ENCODE measurements at places on chromosomes 12 and 14. TPM values are rescaled to one million over a fixed set of nuclear protein-coding genes. Genes with fewer than 3 reads are reported as not detected.

GRCh38 chr12:21296348-21296747 is 38.4 kb downstream of the SLCO1A2 start:
- no peaks in the 10 kb centered on the region for H3K4me1 ChIP-seq
- H3K4me3 ChIP-seq: no peak overlapping the region
- no peaks in the 10 kb centered on the region for H3K27me3 ChIP-seq
- H3K27ac ChIP-seq: no peak overlapping the region
- DNase-seq: no peak

GRCh38 chr12:118188690-118189371 is 52.9 kb downstream of the PEBP1 start:
- H3K4me1 ChIP-seq: peaks cover 32% of the 10 kb centered on the region
- H3K36me3 ChIP-seq: no peaks in the 10 kb centered on the region
- peak overlapping the region; percentile 91 for H3K27ac ChIP-seq
- no peaks in the 10 kb centered on the region for H3K27me3 ChIP-seq

DNA sequence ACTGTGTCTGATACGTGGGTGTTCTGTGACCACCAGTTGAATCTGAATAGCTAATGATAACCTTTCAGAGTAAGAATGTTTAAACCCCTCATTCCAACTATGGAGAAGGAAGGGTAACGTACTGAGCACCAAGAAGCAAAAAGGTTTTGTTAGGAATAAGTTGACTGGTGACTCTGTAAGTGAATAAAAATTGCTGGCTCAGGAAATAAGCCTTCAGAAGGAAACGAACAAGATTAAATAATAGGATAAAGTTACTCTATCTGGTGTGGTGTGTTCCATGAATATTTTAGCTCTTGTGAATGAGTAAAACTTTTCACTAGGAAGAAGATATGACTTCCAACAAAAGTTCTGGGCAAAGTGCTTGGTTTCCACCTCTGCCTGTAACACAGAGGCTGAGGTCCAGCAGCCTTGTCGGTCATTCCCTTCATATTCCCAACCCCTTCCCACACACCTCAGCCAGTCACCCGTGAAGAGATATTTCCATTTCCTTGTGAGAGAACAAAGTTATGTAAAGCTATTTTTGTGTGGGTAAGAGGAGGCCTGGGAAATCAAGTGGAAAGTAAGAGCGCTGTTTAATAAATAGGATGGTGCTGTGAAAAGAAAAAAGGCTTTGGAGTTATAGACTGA is 47.1 kb downstream of the ARF6 start:
- peaks cover 4% of the 10 kb centered on the region for H3K4me1 ChIP-seq
- H3K36me3 ChIP-seq: peaks cover 8% of the 10 kb centered on the region
- H3K4me3 ChIP-seq: no peak overlapping the region

- H3K27me3 ChIP-seq: no peaks in the 10 kb centered on the region
- H3K4me3 ChIP-seq: no peak overlapping the region
- H3K36me3 ChIP-seq: peaks cover 4% of the 10 kb centered on the region
- no peak for DNase-seq
Measured at GRCh38 chr14:89241257-89241656, 175.8 kb downstream of the FOXN3 start.

- H3K27me3 ChIP-seq: no peaks in the 10 kb centered on the region
- no peaks in the 10 kb centered on the region for H3K36me3 ChIP-seq
- DNase-seq: no peak
- H3K4me3 ChIP-seq: no peak overlapping the region
- no peak overlapping the region for H3K27ac ChIP-seq
- H3K4me1 ChIP-seq: peaks cover 9% of the 10 kb centered on the region
Measured at GRCh38 chr12:67751381-67751928, 102.9 kb downstream of the DYRK2 start.

DNA sequence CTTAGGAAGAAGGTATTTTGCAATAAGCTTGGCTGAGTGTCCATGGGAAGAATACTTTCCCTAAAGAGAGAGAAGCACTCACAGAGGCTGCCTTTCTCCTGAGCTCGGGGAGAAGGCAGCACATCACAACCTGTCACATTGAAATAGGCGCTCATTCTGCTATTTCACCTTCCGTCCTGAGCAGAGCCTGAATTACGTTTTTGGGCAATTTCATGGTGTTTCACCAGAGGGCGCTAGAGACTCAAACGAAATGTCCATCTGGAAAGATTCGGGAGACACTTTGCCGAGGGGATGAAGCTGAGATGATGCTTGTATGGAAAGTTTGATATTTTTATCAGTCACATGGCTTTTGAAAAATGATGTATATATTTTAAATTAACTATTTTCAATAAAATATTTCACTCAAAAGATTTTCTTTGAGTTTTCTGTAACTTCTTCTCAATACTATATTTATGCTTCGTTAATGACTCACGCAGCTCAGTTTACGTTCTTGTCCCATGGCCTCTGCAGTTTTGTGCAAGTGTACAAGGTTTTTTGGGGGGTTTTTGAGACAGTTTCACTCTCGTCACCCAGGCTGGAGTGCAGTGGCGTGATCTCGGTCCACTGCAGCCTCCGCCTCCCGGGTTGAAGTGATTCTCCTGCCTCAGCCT is 17.4 kb upstream of the B4GALNT3 start:
- H3K36me3 ChIP-seq: peaks cover 8% of the 10 kb centered on the region
- H3K27me3 ChIP-seq: no peaks in the 10 kb centered on the region
- H3K4me1 ChIP-seq: no peaks in the 10 kb centered on the region
- DNase-seq: peak; percentile 79

DNA sequence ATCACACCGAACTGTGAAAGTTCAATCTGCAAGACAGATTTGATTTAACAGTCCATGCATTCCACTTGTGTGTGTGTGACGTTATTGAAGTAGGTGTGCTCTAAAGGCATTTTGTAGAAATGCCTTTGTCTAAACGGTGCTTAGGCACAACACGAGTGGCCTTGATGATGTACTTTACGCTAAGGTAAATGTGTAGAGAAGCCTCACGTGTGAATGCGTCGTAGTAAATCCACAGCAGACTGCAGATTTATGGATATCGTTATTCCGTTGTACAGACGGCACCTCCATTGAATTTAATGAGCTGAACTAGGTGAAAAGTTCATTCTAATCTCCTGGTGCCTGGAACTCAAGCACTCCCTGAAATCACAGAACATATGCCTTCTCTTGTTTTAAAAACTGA is 202.8 kb upstream of the STXBP6 start:
- no peak overlapping the region for H3K27ac ChIP-seq
- no peak overlapping the region for H3K4me3 ChIP-seq
- H3K36me3 ChIP-seq: no peaks in the 10 kb centered on the region
- no peaks in the 10 kb centered on the region for H3K27me3 ChIP-seq
- DNase-seq: no peak

GRCh38 chr14:68285421-68286179 is 466.0 kb downstream of the RAD51B start:
- DNase-seq: no peak
- no peaks in the 10 kb centered on the region for H3K36me3 ChIP-seq
- H3K27me3 ChIP-seq: no peaks in the 10 kb centered on the region

- no peak for DNase-seq
- H3K4me3 ChIP-seq: peak overlapping the region; percentile 0
- H3K27ac ChIP-seq: no peak overlapping the region
- H3K36me3 ChIP-seq: no peaks in the 10 kb centered on the region
- no peaks in the 10 kb centered on the region for H3K27me3 ChIP-seq
- H3K4me1 ChIP-seq: peaks cover 13% of the 10 kb centered on the region
Measured at GRCh38 chr12:41930866-41931437, 213.7 kb downstream of the GXYLT1 start.

SLC16A7 gene
- 2.9 TPM for total RNA-seq

C14orf132 gene
- 42.1 TPM for total RNA-seq

TBK1 gene
- total RNA-seq: 19.2 TPM

TMBIM4 gene
- 22.2 TPM for total RNA-seq
